Activated naive CD8-positive, alpha-beta T cell treated with anti-CD3 and anti-CD28 coated beads for 36 hours (primary cell): ENCODE measurements at places on chromosomes 7 and 10.
A peak's percentile ranks its signal among the peaks of the same experiment; 100 is the strongest.

- DNase-seq: no peak
Measured at GRCh38 chr7:100602889-100603725, 944 bp downstream of the PCOLCE start.

DNA sequence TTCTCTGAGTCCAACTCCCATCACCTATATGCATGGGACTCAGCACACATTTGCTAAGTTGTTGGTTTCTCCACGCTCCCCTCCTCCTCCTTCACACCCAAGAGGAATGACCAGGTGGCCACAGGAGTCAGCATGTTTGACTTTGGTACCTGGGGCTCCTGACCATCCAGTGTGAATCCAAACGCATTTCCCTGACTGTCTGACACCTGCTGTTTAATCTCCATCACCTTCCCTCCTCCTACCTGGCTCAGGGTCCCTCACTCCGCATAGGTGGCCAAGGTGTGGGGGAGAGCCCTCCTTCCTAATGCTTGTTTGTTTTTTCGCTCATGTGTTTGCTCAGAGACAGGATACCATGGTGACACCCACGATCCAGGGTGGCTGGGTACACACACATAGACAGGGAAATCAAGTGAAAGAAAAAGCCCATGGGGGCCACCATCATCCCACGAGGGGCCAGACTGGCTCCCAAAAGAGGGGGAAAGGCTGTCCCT, 194.9 kb downstream of the KCNMA1 start:
- no peak for DNase-seq

GRCh38 chr7:110386913-110387312, 704.0 kb upstream of the LRRN3 start:
- DNase-seq: no peak

DNA sequence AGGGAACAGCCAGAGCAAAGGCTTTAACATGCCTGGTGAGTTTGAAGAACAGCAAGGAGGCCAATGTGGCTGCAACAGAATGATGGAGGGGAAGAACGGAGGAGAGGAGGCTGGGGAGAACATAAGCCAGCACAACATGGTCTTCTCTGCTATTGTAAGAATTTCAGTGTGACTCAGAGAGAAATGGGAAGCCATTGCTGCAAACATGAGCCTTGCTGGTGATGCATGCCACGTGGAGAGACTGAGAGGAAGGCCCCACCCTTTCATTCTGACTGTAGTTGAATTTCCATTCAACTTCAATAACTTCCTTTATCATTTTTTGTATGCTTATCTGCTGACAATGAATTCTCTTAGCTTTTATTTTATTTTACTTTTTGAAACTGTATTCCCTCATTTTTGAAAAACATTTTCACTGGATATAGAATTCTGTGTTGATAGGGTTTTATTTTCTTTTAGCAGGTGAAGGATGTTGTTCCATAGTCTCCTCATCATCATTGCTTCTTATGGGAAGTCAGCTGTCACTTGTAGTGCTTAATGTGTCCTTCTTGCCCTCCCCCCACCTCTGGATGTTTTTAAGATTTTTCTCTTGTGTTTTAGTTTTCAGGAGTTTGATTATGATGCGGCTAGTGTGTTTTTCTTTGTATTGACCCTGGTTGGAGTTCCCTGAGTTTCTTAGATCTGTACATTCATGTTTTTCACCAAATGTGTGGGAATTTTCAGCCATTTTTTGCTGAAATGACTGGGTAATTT, 46.4 kb upstream of the LEP start:
- no peak for DNase-seq

- DNase-seq: no peak
Measured at GRCh38 chr7:14851610-14852009, 50.9 kb downstream of the DGKB start.

GRCh38 chr10:67819768-67820204, 18.2 kb downstream of the DNAJC12 start:
- peak; percentile 14 for DNase-seq

GRCh38 chr10:63137306-63137705, 4.2 kb downstream of the NRBF2 start:
- no peak for DNase-seq

DNA sequence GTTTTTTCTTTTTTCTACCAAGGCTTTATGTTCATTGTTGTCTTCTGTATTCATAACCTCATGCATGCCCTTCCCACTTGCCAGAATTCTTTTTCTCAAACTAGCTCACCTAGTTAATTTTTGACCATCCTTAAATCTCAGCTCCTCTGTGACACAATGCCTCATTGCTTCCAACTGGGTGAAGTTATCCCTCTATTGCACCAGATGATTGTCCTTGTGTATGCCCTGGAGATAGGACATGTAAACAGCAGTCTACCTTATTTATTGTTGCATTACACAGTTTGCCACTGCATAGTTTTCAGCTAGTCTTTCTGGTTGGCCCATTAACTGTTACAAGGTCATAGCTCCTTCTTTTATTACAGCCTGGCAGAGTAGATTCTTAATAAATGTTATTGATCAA, 763.1 kb upstream of the COBL start:
- no peak for DNase-seq

DNA sequence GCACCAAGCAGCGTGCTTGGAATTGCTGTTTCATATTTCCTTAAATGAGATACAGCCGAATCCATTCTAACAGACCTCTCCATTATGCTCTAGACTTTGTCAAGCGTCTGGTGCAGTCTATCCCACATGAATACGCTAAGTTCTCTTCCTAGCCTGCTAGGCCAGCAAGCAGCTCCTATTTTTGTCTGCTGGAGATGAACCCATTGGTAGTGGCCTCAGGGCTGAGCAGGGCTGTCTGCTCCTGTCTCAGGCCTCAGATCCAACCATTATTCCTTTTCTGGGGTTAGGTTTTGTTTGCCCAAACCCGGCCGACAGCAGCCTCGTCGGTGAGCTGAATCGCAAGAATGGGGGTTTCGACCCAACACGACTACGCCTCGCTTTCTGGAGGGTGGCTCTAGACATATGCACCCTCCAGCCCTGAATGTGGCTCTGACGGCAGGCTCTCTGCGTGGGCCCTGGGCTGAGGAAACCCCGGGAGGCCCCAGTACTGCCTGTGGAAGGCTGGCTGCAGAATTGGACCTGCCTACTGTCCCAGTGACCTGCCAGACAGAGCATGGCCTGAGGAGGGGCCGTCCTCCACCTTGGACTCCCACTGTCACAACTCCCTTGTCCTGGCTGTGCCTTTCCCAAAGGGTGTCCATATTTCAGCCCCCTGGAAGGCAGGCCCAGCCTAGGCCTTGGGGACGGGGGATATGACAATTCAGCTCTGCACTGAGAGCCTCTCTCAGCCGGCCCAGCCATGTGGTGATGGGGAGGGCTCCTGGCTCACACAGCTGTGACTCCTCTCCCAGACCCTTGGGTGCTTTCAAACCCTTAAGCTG, 267.9 kb upstream of the TCERG1L start:
- no peak for DNase-seq

DNA sequence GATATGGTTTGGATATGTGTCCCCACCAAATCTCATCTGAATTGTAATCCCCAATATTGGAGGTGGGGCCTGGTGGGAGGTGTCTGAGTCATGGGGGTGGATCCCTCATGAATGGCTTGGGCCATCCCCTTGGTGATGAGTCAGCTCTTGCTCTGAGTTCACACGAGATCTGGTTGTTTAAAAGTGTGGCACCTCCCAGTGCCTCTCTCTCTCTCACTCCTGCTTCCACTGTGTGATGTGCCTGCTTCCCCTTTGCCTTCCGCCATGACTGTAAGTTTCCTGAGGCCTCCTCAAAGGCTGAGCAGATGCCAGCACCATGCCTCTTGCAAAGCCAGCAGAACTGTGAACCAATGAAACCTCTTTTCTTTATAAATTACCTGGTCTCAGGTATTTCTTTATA, 4.8 kb upstream of the GCK start:
- DNase-seq: peak; percentile 53

DNA sequence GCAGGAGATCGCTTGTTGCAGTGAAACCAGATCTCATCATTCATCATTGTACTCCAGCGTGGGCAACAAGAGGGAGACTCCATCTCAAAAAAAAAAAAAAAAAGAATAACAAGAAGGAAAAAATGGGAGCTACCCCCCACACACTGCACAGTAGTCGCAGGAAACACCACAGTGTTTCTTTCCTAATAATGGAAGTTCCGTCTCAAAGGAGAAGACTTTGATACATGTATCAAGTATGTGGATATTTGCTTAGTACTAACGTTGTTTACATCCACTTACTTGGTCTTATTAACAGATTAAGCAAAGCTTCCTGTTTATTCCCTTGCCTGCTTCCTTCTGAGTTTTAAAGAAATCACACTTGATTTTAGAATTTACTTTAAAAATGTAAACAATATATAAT, 22.2 kb downstream of the YAE1 start:
- DNase-seq: no peak

DNA sequence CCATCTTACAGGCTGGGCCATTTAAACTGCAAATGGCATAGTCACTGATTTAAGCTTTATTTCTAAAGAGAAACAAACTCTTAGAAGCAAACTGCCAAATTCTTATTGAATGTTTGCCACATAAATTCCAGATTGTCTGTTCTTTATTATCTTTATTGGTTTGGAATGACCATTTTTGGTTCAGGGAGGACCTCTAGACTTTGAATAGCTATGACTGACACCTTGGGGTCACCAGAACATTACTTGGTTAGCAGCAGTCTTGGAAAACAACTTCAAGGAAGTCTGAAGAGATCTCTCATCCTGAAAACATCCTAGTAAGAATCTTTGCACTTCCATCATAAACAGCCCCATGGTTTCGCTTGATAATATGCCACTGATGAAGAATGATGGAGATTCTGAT, 197.1 kb downstream of the SUGCT start:
- no peak for DNase-seq

DNA sequence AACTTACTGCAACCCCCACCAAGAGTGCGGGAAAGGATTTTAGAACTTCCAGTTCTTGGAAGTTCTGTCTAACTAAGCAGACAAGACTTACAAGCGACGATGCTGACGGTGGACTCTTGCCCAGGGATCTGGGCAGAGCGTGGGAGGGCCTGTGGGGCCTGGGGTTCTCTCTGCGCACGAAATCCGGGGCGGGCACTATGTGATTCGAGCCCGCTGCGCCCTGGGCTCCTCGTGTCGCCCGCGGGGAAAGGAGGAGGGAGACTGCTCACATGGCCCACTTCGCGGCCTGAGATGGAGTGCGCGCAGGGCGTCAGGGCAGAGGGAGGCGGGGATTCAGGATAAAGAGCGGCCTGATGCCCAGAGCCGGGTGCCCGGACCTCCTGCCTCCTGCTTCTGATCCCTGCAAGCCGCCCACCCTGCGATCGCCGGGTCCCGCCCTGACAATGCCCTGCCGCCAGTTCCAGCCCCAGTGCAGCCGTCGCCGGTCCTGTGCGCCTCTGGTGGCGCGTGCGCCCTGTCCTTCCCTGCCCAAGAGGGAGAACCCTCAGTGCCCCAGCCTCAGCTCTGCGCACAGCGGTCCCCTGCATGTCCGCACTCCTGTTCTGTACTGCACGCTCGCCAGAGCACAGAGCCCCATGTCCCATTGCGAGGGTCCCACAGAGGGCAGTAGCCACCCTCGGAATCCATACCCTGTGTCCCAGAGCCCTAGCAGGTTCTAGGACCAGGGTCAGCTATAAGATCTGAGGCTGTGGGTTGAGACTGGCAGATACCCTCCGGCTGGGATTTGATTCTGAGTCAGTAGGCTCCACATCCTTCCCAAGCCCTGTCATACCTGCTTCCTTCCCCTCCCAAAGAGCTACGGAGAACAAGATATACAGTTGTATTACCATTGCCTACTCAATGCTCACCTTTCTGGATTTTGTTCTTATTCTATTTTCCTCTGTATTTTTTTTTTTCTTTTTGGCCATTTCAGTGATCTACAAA, 99.4 kb upstream of the TMEM106B start:
- DNase-seq: peak; percentile 25

- no peak for DNase-seq
Measured at GRCh38 chr7:105268056-105268455, 120.7 kb downstream of the SRPK2 start.

DNA sequence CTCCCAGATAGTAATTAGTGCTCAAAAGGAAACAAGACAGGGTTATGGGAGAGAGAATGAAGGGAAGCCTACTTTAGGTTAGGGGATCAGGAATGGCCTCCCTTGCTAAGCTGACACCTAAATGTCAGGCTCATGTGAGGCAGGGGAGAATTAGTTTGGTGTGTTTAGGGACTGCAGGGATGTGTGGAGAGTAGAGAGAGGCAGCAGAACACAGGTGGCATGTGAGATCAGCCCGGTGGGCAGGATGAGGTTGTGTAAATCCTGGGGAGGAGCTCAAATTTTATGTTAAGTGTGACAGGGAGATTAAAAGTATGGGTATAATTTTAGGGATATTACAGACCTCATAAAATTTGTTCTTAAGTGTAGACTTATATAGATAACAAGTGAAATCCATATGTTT, 56.2 kb upstream of the ZNF438 start:
- no peak for DNase-seq

- no peak for DNase-seq
Measured at GRCh38 chr10:13402021-13402420, 53.9 kb upstream of the SEPHS1 start.
